ENCODE measurements at places on chromosomes 5 and 9. TPM values are rescaled to one million over a fixed set of nuclear protein-coding genes. Genes with fewer than 3 reads are reported as not detected.
A peak's percentile ranks its signal among the peaks of the same experiment; 100 is the strongest.

CXCL14 gene
- total RNA-seq = 0.33 TPM

ESM1 gene
- not detected for total RNA-seq

FAM219A gene
- 10.5 TPM for total RNA-seq

BARX1 gene
- total RNA-seq = not detected

IFNB1 gene
- not detected for total RNA-seq

GRCh38 chr9:113738893-113739604 lies 137.1 kb upstream of the ZNF618 start:
- DNase-seq = no peak

DNA sequence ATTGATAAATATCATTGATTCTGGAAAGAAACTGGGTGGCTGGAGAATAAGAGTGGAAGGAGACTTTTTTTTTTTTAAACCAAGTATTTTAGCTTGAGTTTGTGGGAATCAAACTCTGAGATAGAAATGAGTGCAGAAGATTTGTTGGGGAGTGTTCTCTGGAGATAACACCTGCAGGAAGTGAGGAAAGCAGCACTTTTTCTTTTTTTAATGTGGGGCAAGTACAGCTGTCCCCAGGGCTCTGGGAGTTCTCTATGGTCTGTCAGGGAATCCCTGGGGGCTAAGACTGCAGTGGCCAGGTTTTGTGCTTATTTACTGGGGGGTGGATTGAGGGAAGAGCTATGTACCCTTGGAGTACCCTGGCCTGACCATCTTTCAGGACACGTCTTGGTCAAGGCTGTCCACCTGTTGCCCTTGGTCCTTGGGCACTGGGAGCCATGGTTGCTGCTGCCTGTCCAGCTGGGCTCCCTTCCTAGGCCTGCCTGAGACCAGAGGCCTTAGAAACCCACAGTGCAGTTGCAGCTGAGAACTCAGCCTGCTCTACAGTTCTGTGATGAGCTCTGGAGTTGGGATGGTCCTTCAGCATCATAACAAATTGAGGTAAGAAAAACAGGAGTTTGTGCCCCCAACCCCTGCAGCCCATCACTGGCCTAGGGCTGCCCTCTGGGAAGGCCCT lies 85.8 kb downstream of the PHAX start:
- DNase-seq = no peak

- DNase-seq = peak; percentile 63
Measured at GRCh38 chr5:102511666-102512065, 12.9 kb upstream of the SLCO6A1 start.

DNA sequence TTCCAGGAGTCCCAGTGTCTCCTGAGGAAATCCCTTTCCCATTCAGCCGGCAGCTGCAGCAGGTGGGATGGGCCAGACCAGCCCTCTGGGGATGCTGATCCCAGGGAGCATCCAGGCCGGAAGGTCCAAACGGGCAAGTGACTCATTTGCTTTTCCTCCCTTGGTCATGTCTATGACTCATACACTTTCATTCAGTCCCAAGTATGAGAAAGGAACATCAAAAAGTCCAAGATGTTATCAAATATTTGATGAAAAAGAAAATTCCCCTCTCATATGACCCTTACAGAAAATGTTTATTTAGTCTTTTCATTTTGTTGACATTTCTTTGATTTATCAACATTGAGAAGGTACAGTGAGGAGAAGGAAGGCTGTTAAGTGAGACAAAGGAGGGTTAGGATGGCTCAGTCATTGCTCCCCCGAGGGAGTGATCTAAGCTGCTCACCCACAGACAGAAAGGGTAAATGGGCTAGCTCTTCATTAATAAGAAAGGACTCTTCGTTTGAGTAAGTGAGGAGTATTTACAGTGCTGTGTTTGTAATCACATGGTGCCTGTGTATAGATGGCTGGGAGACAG lies 117.6 kb upstream of the ANKRD55 start:
- DNase-seq = peak; percentile 79

DNA sequence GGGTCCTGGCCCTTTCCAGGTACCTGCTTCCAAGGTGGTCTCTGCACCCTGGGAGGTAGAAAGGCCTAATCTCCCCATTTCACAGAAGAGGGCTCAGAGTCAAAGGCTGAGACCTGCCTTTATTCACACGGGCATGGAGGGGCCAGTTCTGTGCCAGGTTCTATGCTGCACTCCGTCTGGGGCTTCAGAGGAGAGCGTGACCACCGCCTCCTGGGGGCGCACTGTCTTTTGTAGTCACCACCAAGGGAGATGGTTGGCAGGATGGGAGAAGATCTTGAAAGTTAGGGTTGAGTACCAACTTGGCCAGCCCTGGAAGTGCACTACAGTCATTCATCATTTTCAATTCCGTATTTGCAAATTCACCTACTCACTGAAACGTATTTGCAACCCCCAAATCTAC lies 23.7 kb upstream of the PRDM12 start:
- no peak for DNase-seq

DNA sequence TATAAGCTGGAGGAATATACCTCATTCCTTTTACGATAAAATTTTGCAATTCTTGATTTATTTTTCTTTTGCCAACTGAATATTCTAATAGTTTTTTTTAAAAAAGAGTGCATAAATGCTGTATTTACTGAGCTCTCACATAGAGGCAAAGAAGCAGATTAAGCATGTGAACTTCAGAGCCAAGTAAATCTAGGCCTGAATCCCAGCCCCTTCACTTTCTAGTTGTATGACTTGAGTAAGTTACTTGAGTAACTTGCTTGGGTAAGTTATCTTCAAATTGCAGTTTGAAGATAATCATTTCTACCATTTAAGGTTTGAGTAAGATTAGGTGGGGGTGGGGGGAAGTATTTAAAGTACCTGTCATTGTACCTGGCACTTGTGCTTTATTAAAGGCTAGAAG lies 21.8 kb downstream of the LURAP1L start:
- DNase-seq = no peak

DNA sequence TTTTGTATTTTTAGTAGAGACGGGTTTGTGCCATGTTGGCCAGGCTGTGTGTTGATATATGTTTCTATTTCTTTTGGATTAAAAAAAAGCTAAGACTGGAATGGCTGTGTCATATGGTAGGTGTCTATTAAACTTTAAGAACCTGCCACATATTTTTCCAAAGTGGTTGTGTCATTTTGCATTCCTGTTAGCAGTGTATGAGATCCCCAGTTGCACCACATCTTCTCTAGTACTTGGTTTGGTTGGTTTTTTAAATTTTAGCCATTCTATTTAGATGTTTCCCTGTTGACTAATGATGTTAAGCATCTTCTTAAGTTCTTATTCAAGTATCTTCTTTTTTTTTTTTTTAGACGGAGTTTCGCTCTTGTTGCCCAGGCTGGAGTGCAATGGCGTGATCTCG lies 36.2 kb upstream of the MEGF9 start:
- no peak for DNase-seq

DNA sequence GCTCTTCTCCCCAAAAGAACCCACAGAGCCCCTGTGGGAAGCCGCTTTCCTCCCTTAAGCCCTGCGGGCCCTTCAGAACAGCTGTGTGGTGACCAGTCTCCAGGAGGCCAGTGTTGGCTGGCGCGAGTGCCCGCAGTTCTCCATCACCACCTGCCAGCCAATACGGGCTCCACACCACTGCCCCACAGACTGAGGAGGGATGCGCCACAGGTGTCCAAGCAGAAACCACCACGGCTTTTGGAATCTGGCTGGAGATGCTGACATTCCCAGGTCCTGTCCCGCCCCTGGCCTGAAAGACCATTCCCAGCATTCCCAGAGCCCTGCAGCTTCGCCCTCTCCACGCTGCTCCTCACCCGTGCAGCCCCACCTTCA lies 12.8 kb downstream of the CCNI2 start:
- DNase-seq = peak; percentile 40

GRCh38 chr5:90022711-90023053 lies 386.9 kb downstream of the CETN3 start:
- no peak for DNase-seq

GRCh38 chr9:19030899-19031298 lies 2.1 kb downstream of the SAXO1 start:
- no peak for DNase-seq

Measured in right atrium auricular region (tissue), 2 donors.